Transverse colon (tissue), 4 donors: ENCODE measurements at places on chromosomes 5 and 9.

DNA sequence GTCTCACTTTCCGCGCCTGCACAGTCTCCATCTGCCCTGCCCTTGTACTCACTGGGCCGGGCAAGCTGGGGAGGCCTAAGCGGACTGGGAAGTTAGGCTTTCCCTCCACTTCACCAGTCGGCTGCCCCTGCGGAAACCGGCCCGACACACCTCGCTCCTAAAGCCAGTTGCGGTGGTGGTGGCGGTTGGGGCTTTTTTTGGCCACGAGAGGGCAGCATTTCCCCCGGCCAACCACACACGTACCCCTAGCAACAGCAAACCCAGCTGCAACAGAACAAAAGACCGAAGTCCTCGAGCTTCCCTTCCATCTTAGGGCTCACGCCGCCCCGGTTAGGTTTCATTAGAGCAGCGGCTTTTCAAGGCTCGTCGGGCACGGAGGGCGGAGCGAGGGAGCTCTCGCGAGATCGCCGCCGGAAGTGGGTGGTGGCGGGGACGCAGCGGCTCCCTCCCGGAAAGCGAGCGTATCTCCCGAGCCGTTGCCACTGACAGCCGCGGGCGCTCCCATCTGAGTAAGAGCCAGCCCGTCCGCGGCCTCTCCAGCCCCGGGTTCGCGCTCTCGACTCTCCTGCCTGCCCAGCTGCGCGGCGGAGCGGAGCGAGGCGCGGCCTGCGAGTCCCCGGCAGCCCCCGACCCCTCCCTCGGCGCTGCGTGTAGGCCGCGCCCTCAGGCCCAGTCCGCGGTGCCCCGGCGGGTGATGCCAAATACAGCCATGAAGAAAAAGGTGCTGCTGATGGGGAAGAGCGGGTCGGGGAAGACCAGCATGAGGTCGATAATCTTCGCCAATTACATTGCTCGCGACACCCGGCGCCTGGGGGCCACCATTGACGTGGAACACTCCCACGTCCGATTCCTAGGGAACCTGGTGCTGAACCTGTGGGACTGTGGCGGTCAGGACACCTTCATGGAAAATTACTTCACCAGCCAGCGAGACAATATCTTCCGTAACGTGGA is at the start of gene RRAGA:
TSS of gene RRAGA (plus strand) at position 462 of the 951 bp plus-strand sequence. CDS start at position 695, 233 bp downstream.
- H3K27me3 ChIP-seq = no peaks in the 10 kb centered on the region
- peaks cover 23% of the 10 kb centered on the region for H3K4me1 ChIP-seq
- no peaks in the 10 kb centered on the region for H3K36me3 ChIP-seq
- DNase-seq = peak; percentile 96

DNA sequence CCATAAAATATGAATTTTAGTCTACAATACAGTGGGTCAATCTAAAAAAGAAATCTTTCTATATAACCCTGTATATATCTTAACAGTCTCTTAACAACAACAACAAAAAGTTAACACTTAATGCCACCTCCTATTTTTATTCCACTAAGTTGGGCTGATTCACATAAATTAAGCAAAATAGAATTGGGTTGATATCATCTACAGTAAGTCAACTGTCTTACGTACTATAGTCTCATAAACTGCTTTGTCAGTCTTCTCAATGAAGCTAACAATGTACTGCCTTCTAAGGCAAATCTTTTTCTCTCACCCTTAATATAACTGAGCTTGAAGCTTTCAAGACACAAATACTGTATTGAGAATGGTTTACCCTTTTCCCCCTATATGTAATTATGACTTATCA is 185.7 kb downstream of the ADAMTS6 start:
- DNase-seq = no peak
- H3K4me1 ChIP-seq = no peaks in the 10 kb centered on the region
- H3K27ac ChIP-seq = no peak overlapping the region

GRCh38 chr5:9460885-9461645 is 84.8 kb downstream of the SEMA5A start:
- H3K27ac ChIP-seq = no peak overlapping the region
- H3K4me1 ChIP-seq = no peaks in the 10 kb centered on the region
- DNase-seq = no peak
- H3K27me3 ChIP-seq = no peaks in the 10 kb centered on the region
- no peak overlapping the region for H3K4me3 ChIP-seq

- no peak overlapping the region for H3K4me3 ChIP-seq
- no peaks in the 10 kb centered on the region for H3K27me3 ChIP-seq
- H3K36me3 ChIP-seq = no peaks in the 10 kb centered on the region
- peaks cover 52% of the 10 kb centered on the region for H3K4me1 ChIP-seq
These were observed 20.2 kb downstream of the SIL1 start for GRCh38 chr5:139177809-139178588.

DNA sequence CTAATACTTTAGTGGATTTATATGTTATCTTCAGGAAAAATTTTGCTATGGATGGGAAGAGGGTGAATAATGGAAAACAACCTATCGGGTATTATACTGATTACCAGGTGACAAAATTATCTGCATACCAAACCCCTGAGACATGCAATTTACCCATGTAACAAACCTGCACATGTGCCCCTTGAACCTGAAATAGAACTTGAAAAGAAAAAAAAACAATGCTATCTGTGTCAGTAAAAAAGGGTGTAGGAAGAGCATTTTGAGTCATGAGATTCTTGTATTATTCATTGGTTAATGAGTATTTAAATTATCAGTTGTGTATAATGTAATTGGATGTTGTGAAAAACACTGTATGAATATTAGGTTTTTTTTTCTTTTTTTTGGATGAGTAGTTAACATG is 75.4 kb downstream of the PRR16 start:
- H3K4me3 ChIP-seq = no peak overlapping the region
- no peaks in the 10 kb centered on the region for H3K27me3 ChIP-seq
- no peaks in the 10 kb centered on the region for H3K4me1 ChIP-seq

DNA sequence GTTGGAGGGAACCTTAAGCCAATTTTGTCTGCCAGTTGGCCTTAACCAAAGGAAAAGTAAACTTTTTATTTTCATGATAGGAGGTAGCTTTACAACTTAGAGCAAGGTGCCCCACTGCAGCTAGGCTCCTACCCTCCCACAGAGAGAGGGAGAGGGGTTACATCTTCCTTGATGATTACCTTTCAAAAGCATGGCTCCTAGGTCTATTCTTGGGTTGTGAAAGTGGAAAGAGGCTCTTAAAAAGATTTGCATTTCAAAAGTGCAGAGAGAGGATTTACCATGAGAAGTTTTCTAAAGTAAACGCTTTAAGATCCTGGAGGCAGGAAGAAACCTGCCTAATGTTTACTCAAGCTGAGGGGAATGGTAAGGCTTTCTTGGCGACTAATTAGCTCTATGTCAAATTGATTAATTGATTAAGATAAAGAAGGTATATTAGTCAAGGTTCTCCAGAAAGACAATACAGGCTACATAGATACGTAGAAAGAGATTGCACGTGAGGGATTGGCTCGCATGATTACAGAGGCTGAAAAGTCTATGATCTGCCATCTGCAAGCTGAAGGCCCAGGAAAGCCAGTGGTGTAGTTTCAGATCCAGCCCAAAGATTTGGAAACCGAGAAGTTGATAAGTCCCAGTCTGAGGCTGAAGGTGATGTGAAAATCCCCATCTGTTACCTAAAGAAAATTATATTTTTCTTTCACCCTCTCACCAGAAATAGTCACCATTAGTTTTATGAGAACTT is 333.8 kb upstream of the CTNND2 start:
- H3K27me3 ChIP-seq = no peaks in the 10 kb centered on the region
- H3K36me3 ChIP-seq = no peaks in the 10 kb centered on the region
- no peaks in the 10 kb centered on the region for H3K4me1 ChIP-seq
- no peak overlapping the region for H3K4me3 ChIP-seq
- H3K27ac ChIP-seq = no peak overlapping the region
- no peak for DNase-seq
